C1 segment of cervical spinal cord (tissue), 14 donors: ENCODE measurements at places on chromosomes 12 and 14.

GRCh38 chr12:583251-583869, 79.9 kb downstream of the NINJ2 start:
- no peak for DNase-seq

- DNase-seq, result no peak
These were observed 120.5 kb downstream of the NUAK1 start for GRCh38 chr12:106018286-106018685.

DNA sequence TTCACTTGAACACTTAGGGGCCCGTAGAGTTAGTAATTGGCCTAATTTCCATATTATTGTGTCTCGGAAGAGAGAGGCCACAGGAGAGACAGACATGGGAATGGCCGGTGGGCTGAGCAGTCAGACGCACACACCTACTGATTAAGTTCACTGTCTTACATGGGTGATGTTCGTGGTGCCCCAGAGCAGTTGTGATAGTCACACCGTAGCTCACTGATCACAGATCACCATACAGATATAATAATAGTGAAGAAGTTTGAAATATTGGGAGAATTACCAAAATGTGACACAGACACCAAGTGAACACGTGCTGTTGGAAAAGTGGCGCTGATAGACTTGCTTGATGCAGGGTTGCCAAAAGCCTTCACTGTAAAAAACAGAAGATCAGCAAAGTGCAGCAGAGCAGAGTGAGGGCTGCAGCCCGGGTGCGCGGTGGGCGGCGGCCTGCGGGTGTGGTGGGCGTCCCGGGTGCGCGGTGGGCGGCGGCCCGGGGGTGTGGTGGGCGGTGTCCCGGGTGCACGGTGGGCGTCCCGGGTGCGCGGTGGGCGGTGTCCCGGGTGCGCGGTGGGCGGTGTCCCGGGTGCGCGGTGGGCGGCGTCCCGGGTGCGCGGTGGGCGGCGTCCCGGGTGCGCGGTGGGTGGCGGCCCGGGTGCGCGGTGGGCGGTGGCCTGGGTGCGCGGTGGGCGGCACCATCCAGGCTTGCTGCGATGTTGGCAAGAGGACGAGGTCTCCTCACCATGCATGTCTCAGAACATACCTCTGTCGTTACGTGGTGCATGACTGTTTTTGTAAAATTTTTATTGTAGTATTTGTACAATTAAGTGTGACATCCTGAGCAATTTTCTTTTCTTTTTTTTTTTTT, 34.3 kb upstream of the TEX22 start:
- DNase-seq, result no peak

DNA sequence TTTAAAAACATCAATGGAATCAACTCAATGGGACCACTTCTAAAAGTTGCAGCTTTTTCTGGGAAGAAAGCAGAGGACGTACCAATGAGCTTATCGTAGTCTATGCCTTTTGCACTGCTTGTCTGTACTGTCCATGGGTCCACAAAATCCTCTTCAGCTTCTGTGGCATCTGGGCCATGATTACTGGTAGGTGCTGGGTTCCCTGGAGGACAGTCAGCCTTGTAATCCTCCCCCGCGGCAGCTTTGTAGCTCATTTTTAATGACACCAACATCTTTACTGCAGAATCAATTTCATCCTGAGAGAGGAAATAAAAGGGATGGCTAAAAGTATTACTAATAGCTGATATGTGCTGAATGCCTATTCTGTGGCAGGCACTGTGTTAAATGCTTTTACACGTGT, 38.5 kb downstream of the SLC25A47 start:
- DNase-seq, result no peak

GRCh38 chr12:32455607-32456071, 56.3 kb downstream of the FGD4 start:
- no peak for DNase-seq

- no peak for DNase-seq
These were observed 3.5 kb downstream of the C12orf75 start for GRCh38 chr12:105334001-105334400.

DNA sequence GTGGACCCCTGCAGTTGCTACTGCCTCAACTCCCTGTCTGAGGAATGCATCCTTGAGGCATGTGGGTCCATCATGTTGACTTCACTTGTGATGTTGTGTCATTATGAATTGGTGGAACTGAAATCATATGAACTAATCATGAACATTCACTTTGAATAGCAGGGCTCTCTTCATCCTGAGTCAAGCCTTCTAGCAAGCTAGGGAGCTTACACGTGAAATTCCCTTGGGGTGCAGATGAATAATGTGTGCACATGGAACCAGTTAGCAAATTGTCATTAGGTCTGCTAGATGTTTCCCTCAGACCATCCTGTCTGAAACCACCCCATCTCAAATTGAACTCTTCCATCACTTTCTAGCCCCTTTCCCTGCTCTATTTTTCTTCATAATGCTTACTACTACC, 3.6 kb downstream of the COQ6 start:
- DNase-seq, result no peak

- no peak for DNase-seq
These were observed 16.7 kb upstream of the TMEM260 start for GRCh38 chr14:56562883-56563282.

- DNase-seq, result no peak
These were observed 71.8 kb upstream of the BCAT1 start for GRCh38 chr12:25020621-25021243.
